EH (cell line): ENCODE measurements at places on chromosomes 4 and X.
A peak's percentile ranks its signal among the peaks of the same experiment; 100 is the strongest.

- DNase-seq, result no peak
These were observed 48.8 kb upstream of the PITX2 start for GRCh38 chr4:110671679-110672078.

DNA sequence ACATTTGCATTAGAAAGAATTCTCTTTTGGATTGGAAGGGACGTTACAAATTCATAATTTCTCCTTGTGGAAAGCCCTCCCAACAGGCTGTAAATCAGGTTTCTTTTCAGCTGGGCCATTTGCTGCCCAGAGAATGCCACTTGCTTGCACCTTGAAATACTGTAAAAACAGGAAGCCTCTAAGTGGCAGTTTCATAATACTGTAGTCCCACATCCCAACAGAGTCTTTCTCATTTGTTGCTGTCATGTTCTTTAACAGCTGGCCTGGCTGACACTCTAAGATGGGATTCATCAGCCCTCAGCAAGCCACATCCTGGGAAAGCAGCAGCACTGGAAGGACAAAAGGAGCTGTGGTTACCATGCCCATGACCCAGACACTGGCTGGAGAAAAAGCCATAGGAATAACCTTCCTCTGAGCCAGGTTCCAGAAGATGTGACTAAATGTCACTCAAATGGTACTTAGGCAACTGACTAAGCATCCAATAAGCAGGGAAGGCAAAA is 221.9 kb upstream of the MBNL3 start:
- DNase-seq, result no peak

GRCh38 chr4:69122476-69122875 is 26.2 kb downstream of the UGT2B7 start:
- no peak for DNase-seq

GRCh38 chrX:6228720-6229119 is at the start of gene NLGN4X:
Gene NLGN4X, minus strand, starts transcription at chrX:6228867. Its CDS starts 77,401 bp downstream, at chrX:6151466.
- DNase-seq, result no peak

DNA sequence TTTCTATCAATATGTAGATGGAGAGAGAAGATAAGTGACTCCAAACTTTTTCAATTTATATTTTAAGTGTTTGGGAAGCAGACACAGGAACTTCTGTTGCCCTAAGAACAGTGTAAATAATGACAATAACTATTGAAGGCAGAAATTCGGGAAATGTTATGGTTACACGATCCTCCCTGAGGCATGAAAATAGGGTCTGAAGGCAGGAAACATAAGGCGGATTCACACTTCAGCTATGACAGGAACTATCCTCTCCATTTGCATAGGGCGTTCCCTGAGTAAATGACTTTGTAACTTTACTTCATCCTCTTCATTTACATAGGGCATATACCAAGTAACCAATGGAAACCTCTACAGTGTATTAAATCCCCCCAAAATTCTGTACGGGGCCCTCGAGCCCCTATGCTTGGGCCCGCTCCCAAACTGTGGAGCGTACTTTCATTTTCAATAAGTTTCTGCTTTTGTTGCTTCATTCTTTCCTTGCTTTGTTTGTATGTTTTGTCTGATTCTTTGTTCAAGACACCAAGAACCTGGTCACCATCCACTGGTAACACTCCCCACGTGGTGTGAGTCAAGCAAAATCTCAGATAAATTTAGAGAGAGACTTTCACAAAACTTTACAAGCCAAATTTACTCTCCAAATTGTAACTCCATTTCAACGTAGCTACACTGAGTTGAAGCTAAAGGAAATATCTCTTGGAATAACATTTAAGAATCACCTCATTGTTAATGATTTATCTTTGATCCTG is 2504.3 kb downstream of the ARAP2 start:
- DNase-seq, result peak; percentile 25

- DNase-seq, result no peak
These were observed 33.0 kb downstream of the MOB1B start for GRCh38 chr4:70935038-70935695.

GRCh38 chr4:113919611-113920010 is 59.8 kb downstream of the ARSJ start:
- DNase-seq, result peak; percentile 43

- peak; percentile 74 for DNase-seq
These were observed at the start of gene FAM50A for GRCh38 chrX:154443992-154444754. Gene FAM50A, plus strand, starts transcription at chrX:154444141. Its CDS starts 95 bp downstream, at chrX:154444236.

DNA sequence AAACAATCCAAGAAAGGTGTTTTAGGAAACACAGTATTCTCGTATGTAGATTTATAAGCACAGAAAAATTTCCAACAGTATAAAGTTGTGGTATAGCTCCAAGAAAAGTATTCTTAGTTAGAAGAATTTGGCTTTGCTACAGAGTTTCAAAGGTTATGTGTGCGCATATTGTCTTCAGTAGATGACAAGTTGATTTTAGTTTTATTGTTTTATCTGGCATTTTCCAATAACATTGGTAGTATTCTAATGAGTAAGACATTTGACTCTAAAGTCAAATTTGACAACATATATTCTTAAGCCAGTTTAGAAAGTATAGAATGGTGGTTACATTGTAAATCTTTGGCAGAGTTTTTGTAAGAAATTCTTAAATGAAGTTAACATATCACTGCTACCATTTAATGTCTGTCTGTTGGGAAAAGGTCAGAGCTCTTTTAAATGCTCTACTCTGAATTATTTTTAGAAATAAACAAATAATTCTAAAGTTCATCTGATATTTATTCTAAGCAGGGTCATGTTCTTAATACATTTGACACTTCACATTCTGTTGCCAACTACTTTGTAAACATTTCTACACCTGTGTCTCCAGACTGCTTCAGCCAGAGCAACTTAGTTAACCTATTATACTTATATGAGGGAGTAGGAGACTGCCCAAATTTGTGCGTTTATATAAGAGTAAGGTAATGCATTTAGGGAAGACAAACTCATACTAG is 30.0 kb downstream of the CLCN3 start:
- no peak for DNase-seq

DNA sequence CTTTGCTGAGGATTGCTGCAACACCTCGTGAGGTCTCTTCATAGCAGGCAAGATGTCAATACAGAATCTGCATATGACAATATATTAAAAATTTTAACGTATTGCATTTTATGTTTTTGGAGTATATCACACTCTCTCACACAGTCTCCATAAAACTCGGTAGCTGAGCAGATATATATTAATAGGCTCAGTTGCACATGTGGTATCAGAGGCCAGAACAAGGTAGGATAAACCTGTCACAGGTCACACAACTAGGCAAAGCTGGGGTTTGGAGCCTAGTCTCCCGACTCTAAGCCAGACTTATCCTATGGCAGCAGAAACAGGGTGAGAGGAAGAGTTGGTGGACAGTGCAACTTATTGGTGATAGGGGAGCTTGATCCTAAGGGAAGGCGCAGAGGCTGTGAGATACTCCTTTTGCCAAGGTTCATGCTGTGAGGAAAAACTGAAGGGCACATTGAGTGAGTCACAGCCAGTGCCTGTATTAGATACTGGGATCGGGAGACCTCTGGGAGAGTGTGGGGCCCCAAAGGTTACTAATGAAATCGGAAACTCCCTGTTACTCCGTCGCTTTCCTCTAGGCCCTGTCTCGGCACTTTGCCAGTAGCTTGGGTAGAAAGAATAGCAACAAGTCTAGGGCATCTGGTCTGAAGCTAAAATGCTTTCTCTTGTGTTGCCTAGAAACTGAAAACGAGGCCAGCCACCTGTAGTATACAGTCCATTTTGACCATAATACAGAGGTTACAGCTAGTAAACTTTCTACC is 195.7 kb downstream of the ARHGAP10 start:
- peak; percentile 57 for DNase-seq
